ENCODE measurements at places on chromosomes 2 and 18. TPM values are rescaled to one million over a fixed set of nuclear protein-coding genes. Genes with fewer than 3 reads are reported as not detected.

GRCh38 chr2:226752887-226753286 is 46.7 kb downstream of the IRS1 start:
- no peak for DNase-seq

- DNase-seq: no peak
These were observed 1.5 kb downstream of the CACNB4 start for GRCh38 chr2:152097290-152097800.

The EDAR gene
- total RNA-seq: 0.36 TPM

GRCh38 chr2:21793461-21793860 is 669.7 kb downstream of the TDRD15 start:
- DNase-seq: no peak

DNA sequence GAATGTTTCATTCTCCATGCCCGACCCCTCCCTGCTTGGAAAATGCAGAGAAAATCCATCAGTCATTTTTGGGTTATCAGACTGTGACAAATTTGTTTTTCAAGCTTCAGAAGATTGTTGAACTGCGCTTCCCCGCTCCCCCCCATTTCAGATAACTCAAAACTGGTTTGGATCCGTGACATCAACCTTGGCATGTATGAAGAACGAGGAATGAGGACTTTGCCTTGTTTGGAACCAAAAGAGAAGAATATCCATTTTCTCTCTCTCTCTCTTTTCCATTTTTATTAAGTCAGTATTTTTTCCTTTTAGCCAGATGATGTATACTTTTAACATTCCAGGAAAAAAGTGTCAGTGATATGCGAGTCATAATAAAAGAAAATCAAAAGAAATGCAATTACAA is 171.6 kb downstream of the BCL2 start:
- no peak for DNase-seq

The GULP1 gene
- not detected for total RNA-seq

DNA sequence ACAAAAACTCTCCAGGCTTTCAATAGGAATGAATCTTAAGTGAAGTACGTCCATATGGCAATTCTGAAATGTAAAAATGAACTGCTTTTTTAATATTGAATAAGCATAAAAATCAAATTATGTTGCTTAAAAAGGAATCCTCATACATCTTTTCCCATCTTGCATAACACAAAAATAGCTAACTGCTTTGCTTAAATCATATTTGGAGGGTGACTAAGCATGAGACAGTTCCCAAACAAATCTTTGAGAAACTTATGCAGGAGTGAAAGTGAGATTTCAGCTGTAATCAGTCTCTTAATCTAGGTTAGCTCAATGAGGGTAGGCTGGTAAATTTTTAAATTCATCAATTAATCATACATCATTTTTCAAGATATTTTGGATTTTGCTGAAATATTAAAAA is 111.5 kb downstream of the MBD5 start:
- DNase-seq: no peak

DNA sequence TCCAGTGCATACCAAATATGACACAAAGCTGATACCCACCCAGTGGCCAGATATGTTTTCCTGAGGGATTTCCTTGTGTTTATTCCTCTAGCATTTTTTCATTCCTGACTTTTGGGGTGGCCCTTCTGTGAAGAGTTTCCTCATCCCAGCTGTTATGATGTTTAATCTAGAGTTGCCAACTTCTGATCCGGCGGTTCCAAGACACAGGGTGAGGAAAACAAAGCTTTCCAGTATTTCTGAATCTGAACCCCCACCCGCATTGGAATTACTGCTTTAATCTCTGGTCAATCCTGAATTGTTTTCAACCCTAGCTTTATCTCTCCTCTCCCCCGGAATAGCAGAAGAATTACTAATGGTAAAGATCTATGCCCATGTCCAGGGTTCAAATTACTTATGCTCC is 39.2 kb upstream of the PNPT1 start:
- no peak for DNase-seq

The SETBP1 gene
- 6.4 TPM for total RNA-seq

The ACOXL gene
- total RNA-seq: 0.26 TPM

The PSMA8 gene
- total RNA-seq: 1.3 TPM

GRCh38 chr18:23162473-23162872 is 27.2 kb downstream of the CABLES1 start:
- no peak for DNase-seq

DNA sequence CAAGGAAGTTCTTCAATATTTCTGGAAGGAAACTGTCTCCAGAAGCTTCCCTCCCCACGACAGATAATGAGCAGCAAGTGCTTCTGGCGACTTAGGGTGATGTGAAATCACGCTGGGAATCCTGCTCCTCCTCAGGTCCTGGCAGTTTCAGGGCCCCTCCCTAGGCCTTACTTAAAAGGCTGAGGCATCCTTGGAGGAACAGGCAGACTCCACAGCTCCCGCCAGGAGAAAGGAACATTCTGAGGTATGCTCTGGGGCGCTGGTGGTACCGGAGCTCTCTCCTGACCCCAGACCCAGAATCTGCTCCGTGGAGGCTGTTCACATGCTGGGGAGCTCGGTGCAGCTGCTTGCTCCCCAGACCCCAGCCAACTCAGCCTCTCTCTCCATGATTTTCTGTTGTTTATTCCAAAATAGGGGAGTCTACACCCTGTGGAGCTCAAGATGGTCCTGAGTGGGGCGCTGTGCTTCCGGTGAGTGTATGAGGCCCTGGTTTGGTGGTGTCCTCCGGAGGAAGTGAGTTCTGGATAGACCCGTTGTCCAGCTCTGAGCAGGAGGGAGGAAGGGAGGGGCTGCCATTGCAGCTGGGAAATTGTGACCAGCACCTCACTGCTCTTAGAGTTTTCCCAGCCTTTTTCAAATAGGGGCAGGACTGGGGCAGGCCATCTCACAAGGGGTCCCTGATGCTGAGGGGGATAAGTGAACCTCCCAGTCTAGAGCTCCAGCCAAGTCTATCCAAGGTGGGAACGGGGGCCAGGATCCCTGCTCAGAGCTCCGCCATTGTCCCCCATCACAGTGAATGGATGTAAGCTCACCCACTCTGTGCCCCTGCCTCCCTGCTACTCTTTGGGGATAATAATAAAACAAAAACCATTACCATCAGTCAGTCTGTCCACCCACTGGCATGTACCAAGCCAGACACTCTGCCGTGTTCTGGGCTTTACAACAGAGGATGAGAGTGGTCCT is at the start of gene IL36RN:
TSS of gene IL36RN (plus strand) at position 201 of the 963 bp plus-strand sequence. CDS start at position 442, 241 bp downstream.
- DNase-seq: no peak

The RIF1 gene
- total RNA-seq: 59.2 TPM

GRCh38 chr2:191941376-191941929 is 94.6 kb upstream of the CAVIN2 start:
- DNase-seq: no peak

- DNase-seq: no peak
These were observed 29.5 kb upstream of the GPR39 start for GRCh38 chr2:132387126-132387525.

The NYAP2 gene
- not detected for total RNA-seq

The IL36A gene
- total RNA-seq: not detected

GRCh38 chr2:228654707-228655106 is 473.2 kb upstream of the SPHKAP start:
- no peak for DNase-seq

DNA sequence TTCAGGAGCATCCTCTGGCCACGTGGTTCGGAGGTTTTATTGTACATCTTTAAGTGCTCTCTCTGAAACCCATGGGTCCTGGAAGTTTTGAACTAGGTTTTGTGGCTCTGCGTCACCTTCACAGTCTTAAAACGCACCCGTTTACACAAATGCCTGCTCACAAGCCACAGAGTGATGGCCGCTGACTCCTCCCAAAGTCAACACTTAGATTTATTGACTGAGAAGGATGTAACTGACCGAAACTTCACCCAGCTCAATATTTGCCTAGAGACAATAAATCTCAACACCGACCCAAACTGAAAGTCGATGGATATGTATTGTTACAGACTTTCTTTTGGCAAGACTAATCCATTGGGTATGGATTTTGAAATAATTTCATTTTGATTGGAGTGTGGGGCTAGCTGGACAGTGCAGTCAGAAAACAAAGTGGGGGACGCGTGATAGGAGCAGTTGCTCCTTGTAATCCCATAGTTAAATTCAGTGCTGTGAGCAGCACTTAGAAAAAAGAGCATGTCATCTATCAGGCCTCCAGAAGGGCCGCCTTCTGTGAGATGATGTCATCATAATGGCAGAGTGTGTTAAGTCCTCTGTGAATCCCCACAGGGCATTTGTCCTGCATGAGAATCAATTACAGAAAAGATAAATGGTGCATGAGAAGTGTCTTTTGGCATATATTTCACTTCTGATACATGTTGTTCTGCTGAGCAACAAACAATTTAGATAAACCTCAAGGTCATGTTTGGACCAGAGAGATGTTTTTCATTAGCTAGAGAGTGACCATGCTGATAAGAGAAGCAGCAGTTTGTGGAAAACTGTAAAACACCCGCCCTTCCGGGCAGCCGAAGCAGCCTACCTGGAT is 183.7 kb downstream of the INO80D start:
- no peak for DNase-seq

DNA sequence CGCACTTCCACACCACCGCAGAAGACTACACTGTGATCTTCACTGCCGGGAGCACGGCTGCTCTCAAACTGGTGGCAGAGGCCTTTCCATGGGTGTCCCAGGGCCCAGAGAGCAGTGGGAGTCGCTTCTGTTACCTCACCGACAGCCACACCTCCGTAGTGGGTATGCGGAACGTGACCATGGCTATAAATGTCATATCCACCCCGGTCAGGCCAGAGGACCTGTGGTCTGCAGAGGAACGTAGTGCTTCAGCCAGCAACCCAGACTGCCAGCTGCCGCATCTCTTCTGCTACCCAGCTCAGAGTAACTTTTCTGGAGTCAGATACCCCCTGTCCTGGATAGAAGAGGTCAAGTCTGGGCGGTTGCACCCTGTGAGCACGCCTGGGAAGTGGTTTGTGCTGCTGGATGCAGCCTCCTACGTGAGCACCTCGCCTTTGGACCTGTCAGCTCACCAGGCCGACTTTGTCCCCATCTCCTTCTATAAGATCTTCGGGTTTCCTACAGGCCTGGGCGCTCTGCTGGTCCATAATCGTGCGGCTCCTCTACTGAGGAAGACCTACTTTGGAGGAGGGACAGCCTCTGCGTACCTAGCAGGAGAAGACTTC is 12.5 kb downstream of the MOCOS start:
- DNase-seq: no peak

The CGREF1 gene
- 2.9 TPM for total RNA-seq

DNA sequence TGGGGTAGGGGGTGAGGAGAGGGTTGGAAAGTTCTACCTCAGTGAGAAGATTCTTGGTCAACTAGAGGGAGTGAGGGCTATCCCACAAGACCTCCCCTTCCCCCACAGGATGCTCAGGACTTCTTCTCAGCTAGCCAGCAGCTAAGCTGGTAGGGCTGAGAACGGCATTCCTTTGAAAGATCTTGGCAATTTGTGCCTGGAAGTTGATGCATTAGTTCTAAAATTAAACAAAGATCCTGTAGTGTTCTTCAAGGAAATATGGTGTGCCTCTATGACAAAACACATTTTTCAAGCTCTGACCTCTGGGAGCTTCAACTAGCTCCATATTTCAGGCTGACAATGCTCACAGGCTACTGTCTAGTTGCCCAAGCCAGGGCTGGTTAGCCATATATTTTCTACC is 2.3 kb downstream of the LYPD1 start:
- DNase-seq: no peak

- DNase-seq: no peak
These were observed 134.7 kb downstream of the MSTN start for GRCh38 chr2:189927823-189928222.

The HS6ST1 gene
- 9.1 TPM for total RNA-seq

The KCNG3 gene
- not detected for total RNA-seq

The FSHR gene
- total RNA-seq: not detected

Measured in activated CD4-positive, alpha-beta memory T cell treated with anti-CD3 and anti-CD28 coated beads for 36 hours (primary cell).